Thymus (tissue), 14 donors: ENCODE measurements at places on chromosomes 1 and 21. TPM values are rescaled to one million over a fixed set of nuclear protein-coding genes. Genes with fewer than 3 reads are reported as not detected.

Gene ZNHIT6
- total RNA-seq: 10.0 TPM

Gene IQCC
- total RNA-seq: 3.0 TPM

Gene ALPL
- total RNA-seq: 0.90 TPM

Gene AHCTF1
- 22.5 TPM for total RNA-seq

Gene WNT9A
- total RNA-seq: 0.24 TPM

Gene PLA2G2D
- total RNA-seq: 0.52 TPM

Gene A3GALT2
- total RNA-seq: not detected

Gene TNFSF4
- 3.7 TPM for total RNA-seq

Gene OR2T27
- not detected for total RNA-seq

Gene IGSF8
- 15.6 TPM for total RNA-seq

DNA sequence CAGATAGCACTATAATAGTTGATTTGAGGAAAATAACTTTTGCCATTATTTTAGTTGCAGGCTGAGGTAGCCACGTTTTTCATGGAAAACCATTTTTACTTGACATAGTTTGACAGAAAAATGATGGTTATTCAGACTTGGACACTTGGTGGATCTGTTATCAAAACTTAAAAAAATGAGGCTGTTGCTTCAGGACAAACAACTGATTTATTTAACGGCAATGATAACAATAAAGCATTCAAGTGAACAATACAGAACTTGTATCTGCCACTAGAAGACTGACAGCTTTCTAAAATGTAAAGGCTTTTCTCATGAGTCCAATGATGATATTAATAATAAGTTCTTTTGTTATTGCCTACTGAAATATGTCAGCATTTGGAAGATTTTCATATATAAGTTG lies 322.9 kb downstream of the BRINP3 start:
- no peaks in the 10 kb centered on the region for H3K27me3 ChIP-seq
- no peak for DNase-seq
- no peak overlapping the region for H3K27ac ChIP-seq
- no peaks in the 10 kb centered on the region for H3K36me3 ChIP-seq

DNA sequence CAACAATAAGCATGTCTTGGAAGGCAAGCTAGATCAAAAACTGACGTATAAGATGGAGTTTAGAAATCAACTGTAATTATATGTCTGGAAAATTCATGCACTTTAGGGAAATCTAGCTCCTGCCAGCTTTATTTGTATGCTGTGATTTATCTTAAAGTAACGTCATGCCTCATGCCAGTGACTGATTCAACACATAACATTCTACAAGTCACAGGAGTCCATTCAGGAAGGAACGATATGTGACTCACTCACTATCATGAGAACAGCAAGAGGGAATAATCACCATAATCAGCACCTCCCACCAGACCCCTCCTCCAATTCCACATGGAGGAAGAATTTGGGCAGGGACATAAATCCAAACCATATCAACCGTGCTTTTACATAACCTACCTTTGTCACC lies 682.4 kb upstream of the ADAMTS5 start:
- H3K27ac ChIP-seq: no peak overlapping the region
- no peaks in the 10 kb centered on the region for H3K36me3 ChIP-seq
- no peaks in the 10 kb centered on the region for H3K27me3 ChIP-seq
- DNase-seq: no peak
- no peaks in the 10 kb centered on the region for H3K4me1 ChIP-seq

DNA sequence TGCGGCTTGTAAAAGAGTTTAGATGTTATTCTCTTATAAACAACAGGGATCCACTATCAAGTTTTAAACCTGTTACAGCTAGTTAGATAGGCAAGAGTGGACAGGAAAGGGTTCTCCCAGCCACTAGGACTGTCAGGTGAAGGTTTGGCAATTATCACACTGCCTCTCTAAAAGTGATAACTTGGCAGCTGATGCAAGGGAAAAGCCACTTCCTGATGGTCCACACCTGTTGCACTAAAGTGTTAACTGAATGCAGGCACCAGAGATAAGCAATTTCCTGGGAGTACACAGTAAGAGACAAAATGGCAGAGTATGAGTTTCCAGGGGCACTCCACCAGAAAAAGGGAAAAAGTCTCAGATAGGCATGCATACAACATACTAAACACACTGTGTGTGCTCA lies 99.4 kb downstream of the VAV3 start:
- DNase-seq: no peak
- H3K4me3 ChIP-seq: no peak overlapping the region
- no peaks in the 10 kb centered on the region for H3K36me3 ChIP-seq
- peaks cover 35% of the 10 kb centered on the region for H3K4me1 ChIP-seq

DNA sequence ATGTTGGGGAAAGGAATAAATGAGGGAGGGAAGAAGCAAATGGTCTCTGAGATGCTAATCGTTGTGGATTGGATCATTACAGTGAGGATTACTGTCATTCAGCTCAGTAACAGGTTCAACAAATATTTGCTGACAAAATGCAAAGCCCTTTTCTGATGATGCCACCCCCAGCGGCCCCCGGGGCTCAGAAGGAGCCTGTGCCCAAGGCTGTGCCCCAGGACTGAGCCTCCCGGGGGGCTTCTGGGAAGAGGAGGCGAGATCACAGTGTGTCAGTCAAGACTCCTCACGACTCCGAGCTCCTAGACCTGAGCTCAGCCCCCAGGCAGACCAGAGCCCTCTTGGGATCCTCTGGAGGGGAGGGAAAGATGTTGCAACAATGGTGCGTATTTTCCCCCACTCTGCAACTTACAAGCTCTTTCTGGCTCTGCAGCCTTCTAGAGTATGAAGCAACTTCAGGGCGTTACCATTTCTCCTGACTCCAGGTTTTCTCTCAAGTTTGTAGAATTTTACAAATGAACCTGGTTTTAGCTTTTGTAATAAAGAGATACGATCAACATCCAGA lies 20.8 kb downstream of the EPHA8 start:
- H3K4me1 ChIP-seq: no peaks in the 10 kb centered on the region
- no peaks in the 10 kb centered on the region for H3K36me3 ChIP-seq
- H3K27ac ChIP-seq: no peak overlapping the region
- no peak overlapping the region for H3K4me3 ChIP-seq
- no peaks in the 10 kb centered on the region for H3K27me3 ChIP-seq
- DNase-seq: no peak

- no peaks in the 10 kb centered on the region for H3K4me1 ChIP-seq
- no peak for DNase-seq
- H3K27ac ChIP-seq: no peak overlapping the region
- no peaks in the 10 kb centered on the region for H3K27me3 ChIP-seq
- no peaks in the 10 kb centered on the region for H3K36me3 ChIP-seq
These were observed 88.6 kb downstream of the SELENOF start for GRCh38 chr1:86825319-86825718.

- no peaks in the 10 kb centered on the region for H3K36me3 ChIP-seq
- no peak for DNase-seq
- H3K27me3 ChIP-seq: no peaks in the 10 kb centered on the region
- H3K4me1 ChIP-seq: no peaks in the 10 kb centered on the region
- H3K4me3 ChIP-seq: no peak overlapping the region
- H3K27ac ChIP-seq: no peak overlapping the region
These were observed 24.7 kb downstream of the ACKR1 start for GRCh38 chr1:159229260-159229885.

- no peak overlapping the region for H3K27ac ChIP-seq
- no peak overlapping the region for H3K4me3 ChIP-seq
- H3K27me3 ChIP-seq: no peaks in the 10 kb centered on the region
- no peaks in the 10 kb centered on the region for H3K36me3 ChIP-seq
- H3K4me1 ChIP-seq: peaks cover 3% of the 10 kb centered on the region
- no peak for DNase-seq
These were observed 225.0 kb downstream of the PBX1 start for GRCh38 chr1:164783778-164784555.

GRCh38 chr1:230219174-230220067 lies 152.4 kb downstream of the GALNT2 start:
- no peak for DNase-seq
- no peak overlapping the region for H3K27ac ChIP-seq
- no peak overlapping the region for H3K4me3 ChIP-seq
- H3K36me3 ChIP-seq: peaks cover 10% of the 10 kb centered on the region
- H3K4me1 ChIP-seq: peaks cover 6% of the 10 kb centered on the region

DNA sequence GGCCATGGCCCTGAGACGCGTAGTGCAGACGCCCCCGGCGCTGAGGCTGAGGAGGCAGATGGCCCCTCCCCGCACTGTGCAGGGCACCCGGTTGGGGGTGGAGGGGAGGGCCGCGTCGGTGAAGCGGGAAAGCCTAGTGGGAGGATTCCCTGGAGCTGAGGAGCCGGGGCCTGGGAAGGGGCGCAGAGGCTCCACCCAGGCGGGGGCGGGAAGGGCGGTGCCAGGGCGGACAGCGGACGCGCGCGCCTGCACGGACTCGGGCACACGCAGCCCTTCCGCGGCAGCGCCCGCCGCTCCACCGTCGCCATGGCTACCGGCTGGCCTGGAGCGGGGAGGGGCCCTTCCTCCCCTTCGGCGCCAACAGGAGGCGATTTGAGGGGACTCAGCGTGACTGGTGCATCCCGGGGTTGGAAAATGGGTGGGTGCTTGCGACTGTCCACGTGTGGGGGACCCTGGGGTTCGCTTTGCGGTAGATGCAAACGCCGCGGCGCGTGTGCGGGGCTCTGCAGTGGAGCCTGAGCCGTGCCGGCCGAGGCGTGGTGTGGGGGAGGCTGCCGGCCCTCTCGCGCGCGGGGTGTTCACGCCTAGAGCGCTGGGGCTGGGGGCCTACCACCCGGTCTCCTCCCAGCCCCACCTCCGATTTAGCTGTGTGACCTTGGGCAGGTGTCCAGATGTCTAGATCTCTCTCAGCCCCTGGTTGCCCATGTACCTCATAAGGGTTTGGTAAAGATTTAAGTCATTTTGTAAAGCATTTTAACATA lies 35.1 kb downstream of the PTPRF start:
- no peak overlapping the region for H3K27ac ChIP-seq
- H3K36me3 ChIP-seq: no peaks in the 10 kb centered on the region
- peaks cover 4% of the 10 kb centered on the region for H3K4me1 ChIP-seq
- peak; percentile 44 for DNase-seq

DNA sequence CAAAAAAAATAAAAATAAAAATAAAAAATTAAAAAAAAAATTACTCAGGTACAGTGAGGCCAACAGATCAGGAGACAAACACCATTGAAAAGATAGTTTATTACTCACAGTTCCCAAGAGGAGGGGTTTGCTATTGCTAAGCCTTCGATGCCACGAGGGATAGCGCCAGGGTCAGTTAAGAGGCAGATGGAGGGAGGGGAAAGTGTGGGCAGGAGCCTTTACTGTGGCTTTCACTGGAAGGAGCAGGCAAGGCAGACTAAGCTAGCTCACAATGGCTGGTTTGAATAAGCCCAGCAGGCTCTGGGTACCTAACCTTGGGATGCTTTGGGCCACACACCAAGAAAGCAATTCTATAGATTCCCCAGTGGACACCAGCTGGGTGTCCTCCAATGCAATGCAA lies 12.7 kb upstream of the RNF187 start:
- no peaks in the 10 kb centered on the region for H3K36me3 ChIP-seq
- H3K27me3 ChIP-seq: peaks cover 25% of the 10 kb centered on the region
- H3K4me1 ChIP-seq: no peaks in the 10 kb centered on the region

DNA sequence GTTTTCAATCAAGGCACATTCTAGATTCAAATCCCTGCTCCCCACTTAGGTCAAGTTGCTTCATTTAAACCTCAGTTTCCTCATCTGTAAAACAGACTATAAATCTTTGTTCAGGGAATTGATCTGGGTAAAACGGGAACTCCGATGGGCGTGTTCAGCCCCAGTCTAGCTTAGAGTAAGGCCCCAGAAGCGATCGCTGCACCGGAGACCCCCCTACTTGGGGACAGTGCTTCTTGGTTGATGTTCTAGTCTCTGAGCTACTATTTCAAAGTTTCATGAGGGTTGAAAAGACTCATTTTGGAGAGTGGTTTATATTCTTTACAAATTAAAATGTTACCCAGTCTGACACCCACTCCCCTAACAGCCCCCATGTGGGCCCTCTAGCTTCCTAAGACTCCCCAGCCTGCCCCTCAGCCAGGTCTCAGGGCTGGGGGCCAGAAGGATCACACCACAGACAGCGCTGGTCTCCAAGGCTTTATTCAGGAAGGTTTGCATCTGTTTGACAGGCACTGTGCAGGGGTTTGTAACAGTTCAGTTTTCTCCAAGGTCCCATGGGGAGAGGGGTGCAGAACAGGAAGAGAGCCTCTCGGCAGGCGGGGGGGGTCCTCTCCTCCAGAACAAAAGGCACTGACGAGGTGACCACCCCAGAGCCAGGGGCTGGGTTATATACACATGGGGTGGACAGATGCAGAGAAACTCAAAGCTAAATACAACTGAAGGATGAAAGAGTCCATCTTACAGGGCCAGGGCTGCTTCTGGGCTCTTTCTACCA lies 82.9 kb downstream of the STUM start:
- H3K4me3 ChIP-seq: no peak overlapping the region
- H3K27me3 ChIP-seq: no peaks in the 10 kb centered on the region
- H3K4me1 ChIP-seq: no peaks in the 10 kb centered on the region
- no peak for DNase-seq
- no peak overlapping the region for H3K27ac ChIP-seq

- H3K4me1 ChIP-seq: no peaks in the 10 kb centered on the region
- no peak for DNase-seq
- no peak overlapping the region for H3K27ac ChIP-seq
- no peak overlapping the region for H3K4me3 ChIP-seq
- H3K27me3 ChIP-seq: no peaks in the 10 kb centered on the region
These were observed 182.0 kb upstream of the C1orf87 start for GRCh38 chr1:60255565-60255964.

- no peak overlapping the region for H3K4me3 ChIP-seq
- H3K27ac ChIP-seq: no peak overlapping the region
- H3K4me1 ChIP-seq: no peaks in the 10 kb centered on the region
- peak; percentile 25 for DNase-seq
- peaks cover 43% of the 10 kb centered on the region for H3K36me3 ChIP-seq
These were observed 13.2 kb downstream of the AMPD2 start for GRCh38 chr1:109632671-109633346.

GRCh38 chr21:42515708-42516502 lies 2.3 kb downstream of the SLC37A1 start:
- H3K36me3 ChIP-seq: peaks cover 23% of the 10 kb centered on the region
- DNase-seq: no peak
- peaks cover 4% of the 10 kb centered on the region for H3K27me3 ChIP-seq
- no peak overlapping the region for H3K4me3 ChIP-seq
- no peak overlapping the region for H3K27ac ChIP-seq
